Amygdala (tissue), 56 donors: ENCODE measurements at places on chromosomes 7 and 10.
A peak's percentile ranks its signal among the peaks of the same experiment; 100 is the strongest.

- no peak for DNase-seq
Measured at GRCh38 chr7:154960063-154960790, 42.7 kb downstream of the PAXIP1 start.

- no peak for DNase-seq
Measured at GRCh38 chr7:158827411-158828132, 1.7 kb downstream of the ESYT2 start.

DNA sequence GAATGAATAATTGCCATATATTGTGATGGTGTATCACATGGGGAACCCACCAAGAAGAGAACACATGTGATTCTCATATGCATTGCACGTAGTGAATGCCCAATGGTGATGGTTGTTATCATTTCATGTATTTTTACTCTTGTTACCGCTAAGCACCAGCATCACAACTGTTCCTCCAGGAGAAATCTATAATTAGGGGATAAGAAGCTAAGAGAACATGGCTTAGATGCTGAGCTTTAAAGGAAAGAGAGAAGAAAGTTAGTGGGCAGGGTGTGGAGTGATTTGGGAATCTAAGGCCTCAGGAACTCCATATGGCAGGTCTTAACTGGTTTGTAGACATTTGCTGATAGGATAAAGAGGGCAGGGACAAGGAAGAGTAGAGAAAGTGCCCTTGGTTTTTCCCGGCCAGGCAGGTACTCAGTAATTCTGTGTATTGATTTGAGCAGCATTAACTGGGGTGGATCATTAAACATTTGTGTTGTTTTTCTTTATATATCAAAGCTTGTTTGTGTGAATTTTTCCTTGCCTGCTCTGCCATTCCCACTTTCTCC, 145.9 kb downstream of the LRRC4 start:
- no peak for DNase-seq

GRCh38 chr7:86720306-86720705, 76.6 kb downstream of the GRM3 start:
- no peak for DNase-seq

DNA sequence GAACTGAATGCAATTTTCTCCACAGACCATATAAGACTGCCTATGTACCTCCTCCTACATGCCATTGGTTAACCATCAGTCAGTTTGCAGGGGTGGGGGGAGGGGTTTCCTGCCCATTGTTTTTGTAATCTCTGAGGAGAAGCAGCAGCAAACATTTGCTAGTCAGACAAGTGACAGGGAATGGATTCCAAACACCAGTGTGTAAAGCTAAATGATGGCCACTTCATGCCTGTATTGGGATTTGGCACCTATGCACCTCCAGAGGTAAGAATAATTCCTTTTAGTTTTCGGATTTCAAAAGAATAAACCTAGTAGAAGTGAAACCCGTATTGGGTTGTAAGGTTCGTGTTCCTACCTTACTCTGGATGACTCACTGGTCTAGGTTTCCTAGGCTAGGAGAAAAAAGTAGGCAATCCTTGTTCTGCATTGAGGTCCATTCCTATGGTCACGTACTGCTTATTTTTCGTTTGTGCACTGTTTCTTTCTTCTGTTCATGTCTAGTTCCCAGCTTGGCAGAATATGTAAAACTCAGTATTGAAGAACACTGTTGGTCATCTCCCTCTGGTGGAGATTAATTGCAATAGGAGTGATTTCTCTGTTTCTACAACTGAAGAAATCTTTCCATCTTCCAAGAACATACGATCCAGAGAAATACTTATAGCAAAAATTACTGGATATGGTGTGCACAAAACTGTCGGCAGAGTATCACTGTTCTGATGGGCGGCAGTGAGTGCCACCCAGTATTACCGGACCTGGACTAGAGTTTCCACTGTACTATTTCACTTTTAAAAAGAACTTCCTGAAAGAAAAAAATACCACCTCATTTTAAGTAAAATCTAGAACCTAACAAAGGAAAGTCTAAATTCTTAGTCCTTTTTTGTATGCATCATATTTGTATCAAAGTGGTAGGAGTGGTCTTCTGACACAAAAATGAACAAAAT, at the start of gene AKR1C3:
AKR1C3 (plus strand) TSS at position 150 of the 941 bp plus-strand sequence; CDS start at position 181, 31 bp downstream.
- no peak for DNase-seq

DNA sequence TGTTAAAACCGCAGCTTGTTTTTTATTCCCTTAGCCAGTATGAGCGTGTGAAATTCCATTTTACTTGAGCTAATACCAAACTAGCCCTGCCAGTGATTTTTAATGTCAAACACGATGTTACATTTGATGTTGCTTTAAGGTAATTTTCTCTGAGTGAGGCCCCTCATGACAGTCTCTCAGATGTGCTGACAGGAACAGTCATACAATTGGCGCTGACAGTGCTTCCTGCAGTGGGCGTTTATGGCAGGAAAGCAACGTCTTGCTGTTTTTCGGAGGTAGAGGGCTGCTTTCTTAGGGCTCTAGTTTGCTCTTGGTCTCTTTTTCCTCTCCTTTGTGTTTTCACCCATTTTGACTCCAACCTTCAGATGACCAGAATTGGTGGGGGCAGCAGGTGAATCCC, 19.3 kb downstream of the PON1 start:
- DNase-seq, result no peak

DNA sequence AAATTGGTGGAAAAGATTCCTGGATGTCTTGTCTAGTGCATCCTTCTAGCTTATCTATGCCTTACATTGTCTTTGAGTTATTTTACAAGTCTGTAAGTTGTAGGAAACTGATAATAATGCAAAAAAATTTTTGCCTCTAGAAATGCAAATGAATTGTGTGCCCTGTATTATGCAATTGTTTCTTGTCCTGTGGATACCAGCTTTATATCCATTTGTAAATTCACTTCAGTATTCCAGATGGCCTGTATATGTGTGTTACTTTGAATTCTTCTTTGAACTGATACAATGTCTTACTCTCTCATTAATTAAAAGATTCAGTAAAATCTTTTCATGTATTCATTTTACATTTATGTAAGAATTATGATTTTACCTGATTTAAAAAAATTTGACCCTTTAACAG, 234.3 kb downstream of the LRMDA start:
- DNase-seq, result no peak

- DNase-seq, result no peak
Measured at GRCh38 chr10:1126461-1126860, 70.3 kb downstream of the WDR37 start.

- DNase-seq, result no peak
Measured at GRCh38 chr10:110413049-110413783, 84.5 kb upstream of the DUSP5 start.

- DNase-seq, result no peak
Measured at GRCh38 chr10:93315246-93315645, 166.9 kb downstream of the MYOF start.

DNA sequence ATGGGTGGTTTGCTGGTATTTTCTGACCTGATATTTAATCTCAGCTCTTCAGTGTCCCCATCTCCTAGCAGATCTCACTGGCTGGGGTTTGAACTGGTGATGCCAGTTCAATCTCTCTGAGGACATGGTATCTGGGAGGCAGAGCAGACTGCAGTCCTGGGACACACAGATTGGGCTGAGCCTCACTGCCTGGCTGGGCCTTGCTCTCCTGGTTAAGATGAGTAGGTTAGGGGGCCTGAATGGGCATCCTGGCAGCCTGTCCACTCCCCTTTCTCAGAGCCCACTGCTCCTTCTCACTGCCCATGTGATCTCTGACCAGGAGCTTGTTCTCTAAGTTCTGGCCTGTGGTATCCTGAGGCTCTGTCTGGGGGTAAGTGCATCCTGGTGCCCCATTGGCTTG, 363.4 kb downstream of the GLRX3 start:
- no peak for DNase-seq

DNA sequence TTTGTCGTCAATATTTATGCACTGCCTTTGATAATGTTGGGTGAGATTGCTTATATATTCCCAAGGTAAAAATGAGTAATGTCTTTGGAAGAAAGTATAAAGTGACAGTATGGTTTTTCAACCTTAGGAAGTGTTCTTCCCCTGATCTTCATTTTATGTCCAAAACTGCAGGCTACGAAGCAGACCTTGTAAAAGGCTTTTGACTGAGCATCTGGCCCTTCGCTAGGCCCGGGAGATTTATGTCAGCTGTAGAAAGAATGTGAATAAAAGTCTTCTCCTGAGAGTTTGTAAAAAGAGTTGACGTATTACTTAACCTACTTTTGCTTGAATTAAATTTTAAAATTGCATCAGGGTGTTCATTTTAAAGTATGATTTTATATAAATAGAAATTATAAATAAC, 116.8 kb downstream of the CPED1 start:
- DNase-seq, result no peak

GRCh38 chr7:151657173-151657572, 137.5 kb upstream of the RHEB start:
- DNase-seq, result no peak

DNA sequence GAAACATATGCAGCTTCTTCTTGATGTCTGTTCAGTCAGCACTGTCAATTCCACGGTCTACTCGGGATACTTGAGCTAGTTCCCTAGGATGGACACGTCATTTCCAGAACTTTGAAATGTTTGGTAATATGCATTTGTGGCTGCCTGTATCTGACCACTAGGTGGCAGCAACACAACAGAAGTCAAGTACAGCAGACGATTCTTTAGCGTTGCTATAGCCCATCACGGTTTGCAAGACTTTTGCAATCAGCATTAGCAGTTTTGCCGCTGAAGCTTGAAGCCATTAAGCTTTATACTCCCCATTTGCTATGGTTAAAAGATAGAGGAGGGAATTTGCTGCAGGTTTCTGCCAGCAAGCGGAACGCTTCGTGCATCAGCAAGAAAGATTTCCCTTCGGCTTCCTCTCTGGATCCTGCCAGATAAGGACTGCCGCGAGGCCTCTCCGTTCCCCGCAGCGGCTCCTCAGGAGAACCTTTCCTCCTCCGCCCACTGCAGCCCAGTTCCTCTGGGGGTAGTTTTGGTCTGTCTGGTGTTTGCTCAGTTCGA, 63.5 kb downstream of the ABCC2 start:
- peak; percentile 22 for DNase-seq

DNA sequence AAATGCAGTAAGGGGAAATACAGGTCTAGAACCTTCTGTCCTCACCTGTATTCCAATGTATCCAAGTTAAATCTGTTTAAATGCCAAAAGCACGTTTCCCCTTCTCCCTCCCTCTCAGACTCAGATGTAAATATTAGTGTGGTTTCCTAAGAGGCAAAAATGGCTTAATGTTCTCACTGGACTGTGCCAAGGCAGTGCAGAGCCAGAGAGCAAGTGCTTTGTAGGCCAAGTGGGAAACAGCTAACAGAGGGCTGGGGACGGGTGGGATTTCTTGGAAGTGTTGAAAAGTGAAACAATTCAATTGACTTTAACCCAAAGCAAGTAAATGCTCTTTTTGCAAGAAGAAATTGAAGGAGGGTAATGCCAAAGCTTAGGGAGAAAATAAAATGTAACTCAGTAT, 103.1 kb downstream of the GSAP start:
- DNase-seq, result no peak

GRCh38 chr10:33421789-33422462, 87.5 kb upstream of the NRP1 start:
- no peak for DNase-seq

- peak; percentile 6 for DNase-seq
Measured at GRCh38 chr7:111499027-111499426, 63.3 kb downstream of the IMMP2L start.

DNA sequence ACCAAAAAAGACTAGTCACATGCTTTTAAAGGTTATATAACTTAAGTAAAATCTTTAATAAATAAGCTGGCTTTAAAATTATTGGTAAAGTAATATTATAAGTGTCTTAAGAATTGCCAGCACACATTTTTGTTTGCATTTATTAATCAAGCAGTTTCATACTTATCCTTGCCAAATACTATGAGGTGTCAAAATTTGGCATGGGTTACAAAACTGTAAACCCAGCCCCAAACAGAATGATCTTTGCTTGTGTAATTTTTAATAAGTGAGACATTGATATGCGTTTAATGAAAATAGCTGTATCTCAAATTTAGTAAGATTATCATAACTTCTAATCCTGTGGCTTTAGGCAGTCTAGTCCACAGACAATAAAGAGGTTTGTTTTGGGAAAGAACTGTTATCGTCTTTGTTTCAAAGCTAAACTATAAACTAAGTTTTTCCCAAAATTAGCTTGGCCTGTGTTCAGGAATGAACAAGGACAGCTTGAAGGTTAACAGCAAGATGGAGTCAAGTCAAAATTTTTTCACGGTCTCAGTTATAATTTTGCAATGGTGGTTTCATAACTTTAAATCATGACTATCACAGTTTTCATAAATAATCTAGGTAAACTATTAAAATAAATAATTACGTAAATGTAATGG, 72.8 kb downstream of the ST8SIA6 start:
- no peak for DNase-seq

DNA sequence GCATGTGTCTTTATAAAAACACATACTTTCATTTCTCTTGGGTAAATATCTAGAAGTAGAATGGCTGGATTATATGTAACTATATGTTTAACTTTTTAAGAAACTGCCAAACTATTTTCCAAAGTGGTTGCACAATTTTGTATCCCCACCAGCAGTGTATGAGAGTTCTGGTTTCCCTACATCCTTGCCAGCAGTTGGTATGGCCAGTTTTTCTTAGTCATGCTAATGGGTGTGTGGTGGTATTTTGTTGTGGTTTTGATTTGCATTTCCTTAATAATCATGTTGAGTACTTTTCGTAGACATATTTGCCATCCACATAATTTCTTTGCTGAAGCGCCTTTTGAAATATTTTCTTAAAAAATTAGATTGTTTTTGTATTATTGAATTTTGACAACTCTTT, 60.3 kb downstream of the NEUROG3 start:
- no peak for DNase-seq

DNA sequence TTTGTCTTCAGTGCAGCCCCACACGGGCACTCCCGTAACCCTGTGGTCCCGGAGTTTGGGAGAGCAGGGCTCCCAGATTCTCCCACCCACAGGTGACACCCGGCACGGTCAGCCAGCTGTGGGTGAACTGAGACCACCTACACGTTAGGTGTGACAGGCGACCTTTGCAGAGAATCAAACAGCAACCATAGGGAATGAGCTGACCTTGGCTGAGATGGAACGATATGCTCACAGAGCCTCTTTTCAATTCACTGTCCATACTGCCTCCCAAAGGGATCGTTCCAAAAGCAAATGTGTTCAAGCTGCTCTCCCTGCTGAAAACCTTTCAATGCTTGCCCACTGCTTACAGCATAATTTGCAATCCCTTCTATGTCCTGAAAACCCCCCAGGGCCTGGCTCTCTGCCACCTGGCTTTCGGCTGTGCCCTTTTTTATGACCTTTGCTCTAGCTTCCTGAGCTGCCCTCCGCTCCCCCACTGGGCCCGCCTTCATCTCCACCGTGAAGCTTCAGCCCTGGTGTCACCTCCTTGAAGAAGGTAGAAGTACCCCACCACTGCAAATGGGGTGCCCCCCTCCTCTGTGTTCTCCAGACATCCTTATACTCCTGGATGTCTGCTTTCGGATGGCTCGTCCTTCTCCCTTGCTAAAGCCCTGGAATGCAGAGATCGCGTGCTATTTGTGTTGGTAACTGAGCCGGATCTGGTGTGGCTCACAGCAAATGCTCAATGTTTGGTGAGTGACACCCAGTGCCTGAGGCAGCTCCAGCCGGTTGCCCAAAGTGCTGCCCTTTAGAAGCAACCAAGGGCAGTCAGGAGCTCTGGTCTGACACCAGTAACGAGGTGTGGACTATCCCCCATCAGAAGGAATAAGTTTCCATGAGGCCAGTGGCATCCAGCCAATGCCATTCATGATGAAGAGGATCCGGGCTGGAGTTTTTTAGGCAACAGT, 90.4 kb downstream of the KIAA1549 start:
- no peak for DNase-seq
